ENCODE measurements at places on chromosomes 16 and 17.

DNA sequence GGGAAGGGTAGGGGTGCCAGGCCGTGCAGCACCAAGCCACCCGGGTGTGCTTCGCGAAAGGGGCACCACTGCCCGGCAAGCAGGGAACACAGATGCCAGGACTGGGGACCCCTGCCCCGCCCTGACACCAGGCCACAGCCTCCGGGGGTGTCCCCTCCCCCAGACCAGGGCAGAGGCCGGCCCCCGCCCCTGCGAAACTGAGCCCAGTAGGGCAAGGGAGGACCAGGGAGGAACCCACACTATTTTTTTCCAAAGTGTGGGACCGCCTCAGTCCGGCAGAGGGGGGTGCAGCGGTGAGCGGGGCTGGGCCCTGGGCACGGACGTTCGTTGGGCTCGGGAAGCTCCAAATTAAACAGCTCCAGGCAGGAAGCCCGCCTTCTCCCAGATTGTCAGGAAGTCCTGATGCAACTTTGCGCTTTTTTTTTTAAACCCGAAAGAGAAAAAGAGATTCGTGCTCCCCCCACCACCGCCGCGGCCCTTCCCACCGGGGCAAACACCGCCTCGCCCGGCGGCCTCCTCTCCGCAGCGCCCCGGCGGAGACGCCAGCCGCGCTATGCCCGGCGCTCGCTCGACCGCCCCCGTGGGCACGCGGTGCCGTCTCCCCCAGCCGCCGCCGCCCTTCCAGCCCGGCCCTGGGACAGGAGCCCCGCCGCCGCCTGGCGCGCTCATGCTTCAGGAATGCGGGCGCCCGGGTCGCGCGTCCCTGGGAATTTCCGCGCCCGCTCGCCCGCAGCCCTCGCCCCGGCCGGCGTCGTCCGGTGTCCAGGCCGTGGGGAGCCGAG is 755 bp downstream of the PIEZO1 start:
- no peak for DNase-seq

DNA sequence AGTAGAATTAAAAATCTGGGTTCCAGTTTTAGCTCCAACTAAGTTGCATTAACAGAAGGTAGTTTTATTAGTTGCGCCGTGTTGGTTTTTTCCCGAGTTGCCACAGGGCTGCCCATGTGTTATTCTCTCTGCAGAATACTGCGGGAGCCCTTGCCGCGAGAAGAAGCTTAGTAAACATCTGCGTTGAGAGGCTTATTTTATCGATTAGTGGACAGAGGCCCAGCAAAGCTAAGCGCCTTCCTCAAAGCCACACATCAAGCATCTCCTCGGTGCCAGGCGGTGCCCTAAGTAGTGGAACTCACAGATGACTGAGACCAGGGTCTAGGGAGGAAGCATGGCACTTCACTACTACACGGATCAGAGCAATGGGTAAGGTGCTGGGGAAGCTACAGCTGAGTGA is 212.3 kb upstream of the IRX5 start:
- DNase-seq = no peak

GRCh38 chr17:57506774-57507127 is 238.3 kb downstream of the CCDC182 start:
- DNase-seq = no peak

GRCh38 chr16:57413301-57413730 is 8.7 kb downstream of the CCL17 start:
- DNase-seq = no peak

DNA sequence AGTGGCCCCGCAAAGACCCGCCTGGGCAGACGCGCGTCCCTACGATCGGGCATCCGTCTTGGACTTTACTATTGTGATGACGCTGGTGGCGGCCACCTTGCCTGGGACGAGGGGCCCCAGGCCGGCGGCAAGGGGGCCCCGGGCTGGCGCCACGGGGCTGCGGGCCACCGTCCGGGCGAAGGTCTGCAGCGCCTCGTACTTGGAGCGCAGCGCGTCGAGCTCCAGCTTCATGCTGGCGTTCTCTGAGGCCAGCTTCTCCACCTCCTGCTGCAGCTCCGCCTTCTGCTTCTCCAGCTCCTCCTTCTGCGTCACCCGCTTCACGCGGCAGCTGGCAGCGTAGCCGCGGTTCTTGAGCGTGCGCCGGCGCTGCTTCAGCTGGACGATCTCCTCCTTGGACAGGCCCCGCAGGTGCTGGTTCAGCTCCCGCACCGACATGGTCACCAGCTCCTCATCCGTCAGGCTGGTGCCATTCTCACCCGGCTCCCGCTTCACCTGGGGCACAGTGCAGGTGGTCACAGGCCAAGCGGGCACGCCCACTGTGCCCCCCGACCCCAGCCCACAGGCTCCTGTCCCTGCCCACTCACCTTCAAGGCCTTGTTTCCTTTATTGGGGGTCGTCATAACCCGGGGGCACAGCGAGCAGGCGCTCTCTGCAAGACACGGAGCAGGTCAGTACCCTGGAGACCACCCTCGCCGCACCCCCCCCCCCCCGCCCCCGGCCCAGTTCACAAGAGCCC is 4.8 kb upstream of the SIRT7 start:
- DNase-seq = no peak

- no peak for DNase-seq
Measured at GRCh38 chr16:8885674-8886592, 3.8 kb downstream of the LITAFD start.

DNA sequence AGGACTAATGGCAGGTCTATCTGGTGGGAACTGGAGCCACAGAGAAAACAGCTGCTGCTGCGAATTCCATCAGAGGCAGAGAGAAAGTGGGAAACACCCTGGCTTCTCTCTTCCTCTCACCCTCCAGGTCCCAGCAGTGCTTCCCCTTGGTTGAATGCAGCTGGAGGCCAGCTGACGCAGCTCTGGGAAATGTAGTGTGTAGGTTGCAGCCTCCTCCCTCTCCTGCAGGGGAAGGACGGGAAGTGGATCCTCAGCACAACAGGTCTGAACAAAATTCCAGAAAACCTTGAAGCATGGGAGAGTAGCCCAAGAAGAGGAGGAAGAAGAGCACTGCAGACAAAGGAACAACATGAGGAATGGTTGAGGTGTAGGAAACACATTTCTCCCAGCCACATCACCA is 67.8 kb upstream of the MMP2 start:
- DNase-seq = no peak

DNA sequence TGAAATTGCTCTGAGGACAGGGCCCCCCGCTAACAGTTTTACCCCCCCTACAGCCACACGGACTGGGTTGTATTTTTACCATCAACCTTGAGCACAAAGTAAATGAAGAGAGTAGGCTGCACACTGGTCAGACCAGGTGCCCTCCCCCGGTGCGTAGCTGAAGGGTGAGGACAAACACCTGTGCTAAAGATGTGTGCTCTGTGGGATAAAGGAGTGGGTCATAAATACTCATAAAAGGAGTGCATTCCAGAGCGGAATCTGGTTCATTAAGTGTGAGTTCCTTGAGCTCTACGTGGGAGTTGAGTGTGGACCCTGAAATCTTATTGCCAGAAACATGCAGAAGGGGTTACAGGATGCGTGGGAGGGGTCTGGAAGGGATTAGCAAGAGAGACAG is 217.0 kb downstream of the CCDC182 start:
- DNase-seq = no peak
